ENCODE measurements at places on chromosomes 6 and 20. TPM values are rescaled to one million over a fixed set of nuclear protein-coding genes. Genes with fewer than 3 reads are reported as not detected.

Gene BACH2
- 0.01 TPM for polyA plus RNA-seq

GRCh38 chr6:22670605-22671004, 101.2 kb downstream of the HDGFL1 start:
- no peak for DNase-seq

Gene ZSCAN23
- polyA plus RNA-seq, result 2.3 TPM

- no peak for DNase-seq
Measured at GRCh38 chr20:45345104-45345936, 2.9 kb downstream of the SDC4 start.

Gene NCOA7
- polyA plus RNA-seq, result 27.2 TPM

DNA sequence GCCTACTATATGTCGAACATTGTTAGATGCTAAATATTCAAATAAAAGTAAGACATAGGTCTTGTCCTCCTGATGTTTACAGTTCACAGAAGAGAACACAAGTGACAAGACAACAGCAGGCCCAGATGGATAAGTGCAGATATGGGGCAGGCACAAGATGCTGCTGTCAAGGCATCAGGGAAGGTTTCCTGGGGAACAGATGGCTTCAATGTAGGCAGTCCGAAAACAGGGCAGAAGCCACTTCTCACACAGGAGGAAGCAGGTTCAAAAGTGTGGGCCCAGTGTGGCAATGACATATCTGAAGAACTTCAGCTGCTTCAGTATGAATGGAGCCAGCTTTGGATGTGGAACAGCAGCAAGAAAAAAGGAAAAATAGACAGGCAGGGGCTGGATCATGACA, 32.5 kb downstream of the HLA-DPB1 start:
- DNase-seq, result no peak

- no peak for DNase-seq
Measured at GRCh38 chr6:73640179-73640750, 13.5 kb downstream of the SLC17A5 start.

Gene VGLL2
- not detected for polyA plus RNA-seq

- DNase-seq, result no peak
Measured at GRCh38 chr6:109242925-109243324, 139.3 kb downstream of the CD164 start.

DNA sequence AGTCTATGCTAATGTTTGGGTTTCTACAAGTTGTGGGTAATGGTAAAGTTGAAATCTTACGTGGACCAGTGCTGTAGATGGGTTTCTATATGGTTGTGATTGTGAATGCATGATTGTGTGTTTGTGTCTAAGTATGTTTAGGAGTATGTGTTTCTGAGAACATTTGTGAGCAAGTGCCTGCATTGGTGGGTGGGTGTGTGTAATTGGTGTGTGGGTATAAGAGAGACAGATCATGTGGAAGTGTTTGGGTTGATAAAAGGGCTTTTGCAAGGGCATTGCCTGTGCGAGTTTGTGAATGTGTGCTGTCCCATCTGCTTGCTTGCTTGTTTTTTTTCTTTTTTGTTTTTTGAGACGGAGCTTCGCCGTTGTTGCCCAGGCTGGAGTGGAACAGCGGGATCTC, 25.8 kb upstream of the ID1 start:
- DNase-seq, result no peak

GRCh38 chr6:72793641-72794395, 172.0 kb downstream of the KCNQ5 start:
- no peak for DNase-seq

Data from BJ (cell line).